Regular cardiac myocyte (primary cell): ENCODE measurements at places on chromosomes 5 and 9. TPM values are rescaled to one million over a fixed set of nuclear protein-coding genes. Genes with fewer than 3 reads are reported as not detected.

Gene TTC39B
- 9.9 and 10.2 TPM in 2 replicates for total RNA-seq

Gene PAX5
- under 0.01 TPM in 1 of 2 replicates, not detected in the other for total RNA-seq

Gene CEL
- under 0.01 and 0.28 TPM in 2 replicates for total RNA-seq

Gene SPARC
- total RNA-seq, result 869 and 1,649 TPM in 2 replicates

Gene CTXN3
- total RNA-seq, result not detected in 2 replicates

Gene ADRB2
- 0.56 and 1.5 TPM in 2 replicates for total RNA-seq

Gene ANXA2R
- total RNA-seq, result 1.1 and 1.7 TPM in 2 replicates

Gene SPEF2
- 1.9 and 5.1 TPM in 2 replicates for total RNA-seq

Gene PDE6A
- not detected in 2 replicates for total RNA-seq

Gene DNAI1
- total RNA-seq, result 0.28 TPM in 1 of 2 replicates, not detected in the other

Gene FOXD4
- total RNA-seq, result 0.19 and 0.56 TPM in 2 replicates

Gene TMEM252
- not detected in 2 replicates for total RNA-seq

Gene PCDHA1
- 0.28 TPM in 1 of 2 replicates, not detected in the other for total RNA-seq

Gene GFI1B
- not detected in 2 replicates for total RNA-seq

Gene DMRT2
- total RNA-seq, result under 0.01 TPM in 1 of 2 replicates, not detected in the other

Gene PNPLA7
- 0.19 and 1.4 TPM in 2 replicates for total RNA-seq

Gene NMUR2
- not detected in 2 replicates for total RNA-seq

Gene PDLIM4
- 33.0 and 37.2 TPM in 2 replicates for total RNA-seq

Gene CDKN2B
- total RNA-seq, result 10.2 and 22.0 TPM in 2 replicates

Gene SH3RF2
- 1.5 and 9.6 TPM in 2 replicates for total RNA-seq

Gene C1QTNF3
- 0.19 and 0.85 TPM in 2 replicates for total RNA-seq

Gene TXNDC8
- not detected in 2 replicates for total RNA-seq

Gene PRDM9
- not detected in 2 replicates for total RNA-seq

Gene PTGS1
- 47.2 and 71.3 TPM in 2 replicates for total RNA-seq

Gene MUSK
- total RNA-seq, result 0.19 and 0.56 TPM in 2 replicates

Gene EFNA5
- total RNA-seq, result 1.4 and 2.5 TPM in 2 replicates

Gene CRHBP
- total RNA-seq, result 9.2 and 200 TPM in 2 replicates

Gene CDX1
- total RNA-seq, result 0.38 and 0.56 TPM in 2 replicates

Gene GABRA6
- not detected in 2 replicates for total RNA-seq

Gene RRAGA
- total RNA-seq, result 42.3 and 103 TPM in 2 replicates

Gene SIT1
- not detected in 2 replicates for total RNA-seq

Gene SDHA
- total RNA-seq, result 83.2 and 135 TPM in 2 replicates

Gene IFNA4
- total RNA-seq, result not detected in 2 replicates

Gene DMRT3
- total RNA-seq, result not detected in 2 replicates

Gene HMHB1
- total RNA-seq, result not detected in 2 replicates
